Naive B cell (primary cell): ENCODE measurements at places on chromosomes 5 and 9. TPM values are rescaled to one million over a fixed set of nuclear protein-coding genes. Genes with fewer than 3 reads are reported as not detected.

GRCh38 chr9:36789886-36790285 lies 217.2 kb downstream of the MELK start:
- peaks cover 11% of the 10 kb centered on the region for H3K27me3 ChIP-seq
- no peak overlapping the region for H3K4me3 ChIP-seq
- peaks cover 24% of the 10 kb centered on the region for H3K36me3 ChIP-seq

DNA sequence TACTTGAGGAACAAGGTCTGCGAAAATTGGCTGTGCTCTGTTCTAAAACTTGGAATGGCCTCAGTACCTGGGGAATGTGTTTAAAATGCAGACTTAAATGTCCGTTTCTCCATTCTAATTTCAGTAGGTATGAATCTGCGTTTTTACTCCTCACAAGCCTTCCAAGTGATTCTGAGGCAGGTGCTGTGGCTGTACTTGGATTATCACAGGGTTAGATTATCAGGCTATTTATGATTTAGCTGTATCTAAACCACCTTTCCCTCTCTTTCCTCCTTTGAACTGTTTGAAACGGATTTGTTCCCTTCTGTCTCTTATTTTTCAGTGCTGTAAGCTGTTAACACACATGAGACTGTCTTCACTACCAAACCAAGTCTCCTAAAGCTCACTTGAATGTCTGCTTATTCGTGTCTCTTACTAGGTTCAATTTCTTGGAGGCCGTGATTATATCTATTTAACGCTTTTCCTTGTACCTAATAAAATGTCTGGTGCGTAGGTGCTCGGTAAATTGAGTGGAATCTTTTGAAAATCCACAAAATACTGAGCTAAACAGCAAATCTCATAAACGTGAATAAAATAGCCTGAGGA lies 714 bp upstream of the CETN3 start:
- no peak overlapping the region for H3K27ac ChIP-seq
- H3K4me1 ChIP-seq, result peaks cover 9% of the 10 kb centered on the region
- peaks cover 13% of the 10 kb centered on the region for H3K36me3 ChIP-seq
- no peaks in the 10 kb centered on the region for H3K27me3 ChIP-seq
- H3K4me3 ChIP-seq, result no peak overlapping the region

GRCh38 chr9:70285246-70285645 lies 26.5 kb downstream of the SMC5 start:
- peaks cover 33% of the 10 kb centered on the region for H3K36me3 ChIP-seq
- no peak overlapping the region for H3K4me3 ChIP-seq
- H3K27me3 ChIP-seq, result no peaks in the 10 kb centered on the region
- no peak overlapping the region for H3K27ac ChIP-seq
- no peak for DNase-seq

DNA sequence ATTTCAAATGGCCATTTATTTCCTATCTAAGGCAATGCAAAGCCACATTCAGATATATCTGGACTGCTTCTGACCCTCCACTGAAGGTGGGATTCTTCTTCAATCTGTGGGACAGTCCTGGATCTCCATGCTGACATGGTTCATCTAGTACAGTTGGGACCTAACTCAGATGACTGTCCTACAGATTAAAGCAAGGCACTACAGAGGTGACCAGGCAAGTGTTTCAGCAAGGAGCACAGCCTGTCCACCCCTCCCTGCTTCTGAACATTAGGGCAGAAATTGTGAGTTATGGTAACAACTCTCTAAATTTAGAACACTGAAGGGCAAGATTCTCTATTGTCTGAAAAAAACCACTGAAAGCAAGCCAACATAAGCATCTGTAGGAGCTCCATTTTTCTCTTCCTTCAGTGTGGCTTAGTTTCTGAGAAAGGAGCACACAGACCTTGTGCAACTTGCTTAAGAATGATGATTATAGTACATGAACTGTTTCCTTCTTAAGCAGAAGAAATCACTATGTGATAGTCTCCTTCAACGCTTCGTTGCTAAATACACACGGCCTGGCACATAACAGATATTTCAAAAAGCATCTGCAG lies 62.9 kb upstream of the BARX1 start:
- no peak overlapping the region for H3K4me3 ChIP-seq
- H3K27ac ChIP-seq, result no peak overlapping the region
- H3K4me1 ChIP-seq, result no peaks in the 10 kb centered on the region

DNA sequence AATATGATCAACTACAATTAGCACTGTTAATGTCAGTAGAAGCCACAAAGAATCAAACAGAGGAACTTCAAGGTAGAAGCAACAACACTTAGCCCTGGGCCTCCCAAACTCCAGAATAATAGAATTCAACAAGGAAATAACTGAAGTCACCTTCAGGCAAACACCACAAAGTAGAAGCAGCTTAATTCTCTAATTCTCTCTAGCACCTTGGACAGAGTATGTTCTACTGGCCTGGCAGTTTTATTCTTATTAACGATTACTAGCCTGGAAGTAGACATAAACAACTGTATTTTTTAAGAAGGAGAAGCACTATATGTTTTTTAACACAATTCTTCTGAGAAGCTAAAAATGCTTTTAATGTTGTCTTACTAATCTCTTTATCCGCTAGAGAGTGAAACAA lies 911.9 kb downstream of the DTWD2 start:
- H3K27me3 ChIP-seq, result no peaks in the 10 kb centered on the region
- H3K4me3 ChIP-seq, result no peak overlapping the region
- H3K36me3 ChIP-seq, result no peaks in the 10 kb centered on the region
- H3K27ac ChIP-seq, result no peak overlapping the region

DNA sequence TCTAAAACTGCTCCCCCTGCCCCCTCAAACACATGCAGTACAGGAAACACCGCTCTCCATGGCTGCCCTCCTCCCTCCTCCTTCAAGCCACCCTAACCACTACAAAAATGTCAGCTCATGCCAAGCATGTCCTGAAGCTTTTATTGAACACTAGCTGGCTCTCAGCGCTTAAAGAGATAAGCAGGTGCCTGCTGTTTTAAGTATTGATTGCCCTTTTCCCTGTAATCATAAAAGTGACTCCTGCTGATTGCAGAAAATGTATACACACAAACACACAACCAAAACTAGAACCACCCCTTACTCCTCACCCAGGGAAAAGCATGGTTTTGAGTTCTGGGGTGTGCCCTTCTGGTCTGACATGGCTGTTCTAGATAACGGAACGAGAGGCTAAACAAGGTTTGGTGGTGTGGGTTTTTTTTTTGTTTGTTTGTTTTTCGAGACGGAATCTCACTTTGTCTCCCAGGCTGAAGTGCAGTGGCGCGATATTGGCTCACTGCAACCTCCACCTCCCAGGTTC lies 3.7 kb upstream of the UCK1 start:
- no peaks in the 10 kb centered on the region for H3K27me3 ChIP-seq
- peak; percentile 53 for DNase-seq
- peaks cover 16% of the 10 kb centered on the region for H3K4me1 ChIP-seq
- peak overlapping the region; percentile 89 for H3K4me3 ChIP-seq

DNA sequence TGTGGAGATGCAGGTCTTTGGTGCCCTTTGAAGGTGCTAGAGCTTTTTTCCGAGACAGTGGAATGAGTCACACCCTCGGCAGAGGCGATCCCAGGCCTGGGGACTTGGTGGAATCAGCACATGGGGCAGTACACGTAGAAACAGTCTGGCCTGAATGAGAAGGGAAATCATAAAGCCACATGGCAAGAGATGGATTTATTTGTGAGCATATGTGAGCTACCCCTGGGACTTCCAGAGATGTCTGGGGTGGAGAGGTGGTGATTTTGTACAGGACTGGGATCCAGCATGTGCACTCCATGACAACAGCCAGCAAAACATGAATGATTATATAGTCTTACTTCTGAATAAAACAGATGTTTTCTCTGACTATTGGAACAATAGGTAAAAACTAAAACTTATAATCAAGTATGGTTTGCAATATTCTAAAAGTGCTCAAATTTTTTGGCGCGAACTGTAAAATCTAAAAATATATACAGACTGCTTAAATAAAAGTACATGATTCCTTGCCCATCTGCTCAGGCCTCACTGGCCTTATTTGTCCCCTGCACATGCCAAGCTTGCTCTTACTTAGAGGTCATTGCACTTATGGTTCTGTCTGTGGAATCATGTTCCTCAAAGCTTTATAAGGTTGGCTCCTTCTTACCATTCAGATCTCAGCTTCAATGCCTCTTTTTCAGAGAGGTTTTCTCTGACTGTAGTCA lies 54.7 kb upstream of the SMARCA2 start:
- no peaks in the 10 kb centered on the region for H3K36me3 ChIP-seq
- no peaks in the 10 kb centered on the region for H3K4me1 ChIP-seq
- no peak overlapping the region for H3K27ac ChIP-seq
- H3K27me3 ChIP-seq, result peaks cover 4% of the 10 kb centered on the region

GRCh38 chr5:159912033-159912800 lies 4.1 kb upstream of the ADRA1B start:
- H3K27ac ChIP-seq, result no peak overlapping the region
- H3K27me3 ChIP-seq, result peaks cover 80% of the 10 kb centered on the region
- no peaks in the 10 kb centered on the region for H3K36me3 ChIP-seq
- no peak overlapping the region for H3K4me3 ChIP-seq

DNA sequence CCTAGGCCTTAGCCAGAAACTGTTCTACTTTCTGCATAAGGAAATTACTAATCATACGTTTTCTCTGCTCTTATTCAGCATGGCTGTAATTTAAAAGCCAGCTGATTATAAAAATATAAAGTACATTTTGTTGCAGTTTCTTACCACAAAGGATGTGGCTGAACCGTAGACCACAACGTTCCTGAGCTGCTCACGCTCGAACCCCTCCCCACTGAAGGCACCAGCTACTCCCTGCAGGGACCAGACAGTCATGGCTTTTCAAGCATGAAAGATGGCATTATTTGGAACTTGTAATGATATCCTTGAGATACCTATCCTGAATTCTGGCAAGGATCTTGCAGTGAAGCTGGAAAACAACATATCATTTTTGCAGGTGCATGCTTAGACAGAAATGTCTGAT lies 91.8 kb upstream of the DMRT1 start:
- no peak for DNase-seq
- H3K4me3 ChIP-seq, result no peak overlapping the region
- H3K27ac ChIP-seq, result no peak overlapping the region
- peaks cover 20% of the 10 kb centered on the region for H3K4me1 ChIP-seq
- H3K27me3 ChIP-seq, result no peaks in the 10 kb centered on the region

GRCh38 chr9:68825762-68826472 lies 120.9 kb downstream of the PIP5K1B start:
- no peak overlapping the region for H3K27ac ChIP-seq
- H3K36me3 ChIP-seq, result no peaks in the 10 kb centered on the region
- H3K27me3 ChIP-seq, result no peaks in the 10 kb centered on the region
- H3K4me3 ChIP-seq, result no peak overlapping the region
- H3K4me1 ChIP-seq, result peaks cover 5% of the 10 kb centered on the region

- no peak overlapping the region for H3K27ac ChIP-seq
- H3K4me3 ChIP-seq, result no peak overlapping the region
- DNase-seq, result no peak
- H3K36me3 ChIP-seq, result no peaks in the 10 kb centered on the region
- no peaks in the 10 kb centered on the region for H3K27me3 ChIP-seq
Measured at GRCh38 chr5:52738095-52738506, 49.6 kb upstream of the ITGA1 start.

- peaks cover 4% of the 10 kb centered on the region for H3K36me3 ChIP-seq
- no peaks in the 10 kb centered on the region for H3K27me3 ChIP-seq
- no peak overlapping the region for H3K4me3 ChIP-seq
- no peak overlapping the region for H3K27ac ChIP-seq
Measured at GRCh38 chr9:76528056-76528455, 69.1 kb downstream of the GCNT1 start.

DNA sequence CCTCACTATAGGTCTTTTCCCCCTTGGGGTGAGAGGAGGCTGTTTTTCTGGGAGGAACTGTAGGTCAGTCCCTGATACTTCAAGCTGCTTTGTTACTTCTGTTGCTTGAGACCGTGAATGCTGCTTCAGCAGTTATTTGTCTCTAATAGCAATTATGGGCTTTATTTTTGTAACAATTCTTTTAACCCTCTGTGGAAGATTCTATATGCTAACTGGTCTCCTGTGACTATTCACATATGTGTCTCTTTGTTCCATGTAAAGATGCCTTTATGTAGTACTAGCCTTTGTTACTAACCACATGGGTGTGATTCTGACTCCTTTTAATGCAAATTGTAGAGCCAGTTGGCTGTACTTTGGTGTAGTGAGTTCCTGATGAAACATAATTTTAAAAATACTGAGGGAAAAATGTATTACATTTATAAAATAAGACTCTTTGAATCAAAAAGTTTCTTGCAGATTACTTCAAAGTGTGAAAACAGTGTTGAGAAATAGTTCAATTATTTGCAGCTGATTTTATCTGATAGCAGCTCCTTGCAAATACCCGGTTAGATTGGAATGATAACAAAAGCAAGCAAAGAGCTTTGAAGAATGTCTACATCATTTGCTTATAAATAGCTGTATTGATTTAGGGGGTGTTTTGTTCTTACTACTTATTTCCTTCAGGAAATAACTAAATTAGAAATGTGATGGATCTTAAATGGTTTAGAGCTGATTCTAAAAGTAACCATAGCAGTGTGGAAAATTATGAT lies 46.6 kb downstream of the ANGPTL2 start:
- no peak for DNase-seq
- no peak overlapping the region for H3K27ac ChIP-seq
- no peak overlapping the region for H3K4me3 ChIP-seq
- no peaks in the 10 kb centered on the region for H3K4me1 ChIP-seq
- no peaks in the 10 kb centered on the region for H3K27me3 ChIP-seq

DNA sequence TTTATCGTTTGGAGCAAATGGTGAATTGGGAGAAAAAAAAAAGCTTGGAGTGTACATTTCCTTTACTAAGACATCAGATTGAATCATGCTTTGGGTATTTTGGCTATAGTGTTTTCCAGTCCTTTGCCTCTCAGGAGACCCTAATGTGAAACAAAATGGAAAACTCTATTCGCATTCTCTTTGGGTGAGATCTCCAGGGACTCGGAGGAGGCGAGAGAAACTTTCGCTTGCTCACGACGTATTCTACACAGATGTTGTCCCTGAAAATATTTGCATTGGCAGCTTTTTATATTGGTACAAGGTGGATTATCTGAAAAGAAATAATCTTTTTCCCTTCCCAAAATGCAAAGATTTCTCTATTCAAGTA lies 1240.1 kb upstream of the WWC1 start:
- H3K27me3 ChIP-seq, result no peaks in the 10 kb centered on the region
- H3K36me3 ChIP-seq, result no peaks in the 10 kb centered on the region

DMAC1 gene
- polyA plus RNA-seq, result 68.0 TPM

DNLZ gene
- 61.2 TPM for polyA plus RNA-seq

UBE2QL1 gene
- polyA plus RNA-seq, result not detected

C9orf43 gene
- 0.48 TPM for polyA plus RNA-seq
